Right lung (tissue), 10 donors: ENCODE measurements at places on chromosomes 5 and 9.

- no peak for DNase-seq
These were observed 49.4 kb upstream of the SLC25A51 start for GRCh38 chr9:37953206-37953774.

GRCh38 chr5:90168399-90168798, 241.2 kb downstream of the CETN3 start:
- no peak for DNase-seq

GRCh38 chr9:133356391-133357091, at the start of the genes SURF1 and SURF2:
Gene SURF1, minus strand, starts transcription at chr9:133356487. Its CDS starts 34 bp downstream, at chr9:133356453.
Gene SURF2, plus strand, starts transcription at chr9:133356550. Its CDS starts 43 bp downstream, at chr9:133356593.
- DNase-seq = peak; percentile 79

DNA sequence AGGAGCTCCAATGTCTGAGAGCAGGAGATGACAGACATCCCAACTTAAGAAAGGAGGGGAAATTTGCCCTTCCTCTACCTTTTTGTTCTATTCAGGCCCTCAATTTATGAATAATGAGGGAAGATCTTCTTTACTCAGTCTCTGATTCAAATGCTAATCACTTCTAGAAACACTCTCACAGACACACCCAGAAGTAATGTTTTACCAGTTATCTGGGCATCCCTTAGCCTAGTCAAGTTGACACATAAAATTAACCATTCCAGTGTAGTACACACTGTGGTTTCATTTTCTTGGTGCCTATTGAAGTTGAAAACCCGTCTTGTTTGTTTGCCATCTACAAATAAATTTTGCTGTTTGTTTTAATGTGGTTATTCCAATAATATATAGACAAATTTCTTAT, 167.6 kb downstream of the PCSK1 start:
- DNase-seq = no peak

DNA sequence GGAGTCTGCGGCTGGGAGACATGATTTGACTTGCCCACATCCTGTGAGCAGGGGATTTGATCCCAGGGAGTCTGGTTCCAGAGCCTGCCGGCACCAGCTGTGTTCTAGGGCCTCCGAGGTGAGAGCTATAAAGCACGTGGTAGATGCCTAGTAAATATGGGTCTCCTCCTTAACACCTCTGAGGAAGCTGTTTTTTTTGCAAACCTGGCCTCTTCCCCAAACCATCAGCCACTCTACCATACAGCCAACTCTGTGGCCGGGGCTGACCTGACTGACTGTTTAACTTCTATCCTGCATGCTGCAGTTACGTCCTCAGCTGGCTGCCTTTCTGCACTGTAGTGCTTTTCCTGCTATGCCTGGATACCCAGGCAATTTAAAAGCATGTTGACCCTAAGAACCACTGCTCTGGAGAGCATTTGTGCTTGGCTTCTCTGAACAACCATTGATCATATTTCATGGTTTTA, 220.5 kb downstream of the SLIT3 start:
- no peak for DNase-seq

DNA sequence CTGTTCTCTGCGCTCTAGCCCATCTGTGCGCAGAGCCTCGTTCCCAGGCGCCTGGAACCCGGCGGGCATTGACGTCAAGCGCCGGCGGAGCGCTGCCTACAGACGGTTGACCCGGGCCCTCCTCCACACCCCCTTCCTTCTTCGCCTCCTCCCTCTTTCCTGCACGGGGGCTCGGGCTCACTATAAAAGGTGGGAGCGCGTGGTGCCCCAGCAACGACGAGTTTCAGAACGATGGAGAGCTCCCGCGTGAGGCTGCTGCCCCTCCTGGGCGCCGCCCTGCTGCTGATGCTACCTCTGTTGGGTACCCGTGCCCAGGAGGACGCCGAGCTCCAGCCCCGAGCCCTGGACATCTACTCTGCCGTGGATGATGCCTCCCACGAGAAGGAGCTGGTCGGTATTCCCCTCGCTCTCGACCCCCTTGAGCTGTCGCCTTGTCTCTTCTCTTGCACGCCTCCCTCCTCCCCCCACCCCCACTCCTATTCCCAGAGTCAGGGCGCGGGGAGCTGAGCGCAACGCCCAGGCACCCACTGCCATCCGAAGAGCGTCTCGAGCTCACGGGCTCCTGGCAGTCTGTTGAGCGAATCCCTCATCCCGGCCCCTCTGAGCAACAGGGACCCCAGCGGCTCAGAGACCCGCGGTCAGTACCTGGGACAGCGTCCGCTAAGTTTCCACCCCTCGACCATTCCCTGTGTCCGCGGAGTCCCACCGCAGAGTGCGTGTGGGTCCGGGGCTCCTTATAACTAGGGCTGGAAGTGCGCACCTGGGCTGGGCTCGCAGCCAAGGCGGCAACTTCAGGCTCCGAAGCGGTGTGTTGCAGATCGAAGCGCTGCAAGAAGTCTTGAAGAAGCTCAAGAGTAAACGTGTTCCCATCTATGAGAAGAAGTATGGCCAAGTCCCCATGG, at the start of gene CARTPT:
Gene CARTPT (plus strand): TSS at position 213 of the 902 bp plus-strand sequence. CDS start 19 bp downstream, at position 232.
- no peak for DNase-seq

GRCh38 chr5:93724791-93725190, 16.6 kb downstream of the POU5F2 start:
- no peak for DNase-seq

DNA sequence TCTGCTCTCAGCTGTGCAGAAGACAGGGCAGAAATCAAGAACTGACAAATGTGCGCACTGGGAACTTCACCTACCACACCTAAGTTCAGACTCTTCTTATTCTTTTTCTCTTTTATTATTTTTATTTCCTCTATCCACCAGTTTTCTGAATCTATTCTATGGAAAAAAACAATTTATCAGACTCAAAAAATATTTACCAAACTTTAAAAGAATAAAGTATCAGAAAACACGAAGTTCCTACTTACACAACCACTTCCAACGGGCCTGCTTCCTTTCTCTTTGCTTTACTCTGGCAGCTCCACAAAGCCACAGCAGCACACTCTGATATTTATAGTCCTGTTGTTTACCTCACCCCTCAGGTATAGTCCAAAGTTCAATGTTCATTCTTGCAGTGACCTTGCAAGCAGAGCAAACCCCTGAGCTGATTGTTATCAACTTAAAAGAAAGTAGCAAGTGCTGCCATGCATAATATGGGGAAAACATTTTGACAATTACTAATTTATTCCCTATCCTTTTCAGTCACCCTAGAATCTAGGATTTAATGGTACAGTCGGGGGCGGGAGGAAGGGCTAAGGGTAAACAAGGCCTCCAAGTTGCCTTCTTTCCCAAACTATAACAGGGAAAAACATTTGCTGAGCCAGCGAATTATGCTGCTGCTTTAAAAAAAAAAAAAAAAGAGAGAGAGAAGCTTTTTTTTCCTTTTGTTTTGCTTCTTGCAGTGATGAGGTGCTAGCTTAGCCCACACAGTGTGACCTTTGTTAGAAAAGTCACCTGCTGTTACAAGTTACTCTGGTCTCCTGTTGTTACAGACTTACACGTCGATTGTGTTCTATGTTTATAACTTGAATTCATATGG, at the start of gene SELENOP:
Gene SELENOP (minus strand): TSS at position 302 of the 856 bp plus-strand sequence. CDS start 3,539 bp downstream, outside the sequence.
- peak; percentile 92 for DNase-seq

GRCh38 chr9:19728101-19728500, 60.7 kb downstream of the SLC24A2 start:
- DNase-seq = no peak

- DNase-seq = no peak
These were observed 5.2 kb downstream of the OLFML2A start for GRCh38 chr9:124781967-124782660.

DNA sequence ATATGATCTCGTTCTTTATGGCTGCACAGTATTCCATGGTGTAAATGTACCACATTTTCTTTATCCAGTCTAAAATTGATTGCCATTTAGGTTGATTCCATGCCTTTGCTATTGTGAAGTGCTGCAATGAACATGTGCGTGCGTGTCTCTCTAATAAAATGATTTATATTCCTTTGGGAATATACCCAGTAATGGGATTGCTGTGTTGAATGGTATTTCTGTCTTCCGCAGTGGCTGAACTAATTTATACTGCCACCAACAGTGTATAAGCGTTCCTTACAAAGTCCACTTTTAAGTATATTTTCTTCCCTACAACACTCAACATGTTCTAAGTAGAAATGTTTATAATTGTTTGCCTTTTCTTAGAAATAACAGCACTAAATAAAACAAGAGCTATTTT, 521.9 kb downstream of the DTWD2 start:
- no peak for DNase-seq

DNA sequence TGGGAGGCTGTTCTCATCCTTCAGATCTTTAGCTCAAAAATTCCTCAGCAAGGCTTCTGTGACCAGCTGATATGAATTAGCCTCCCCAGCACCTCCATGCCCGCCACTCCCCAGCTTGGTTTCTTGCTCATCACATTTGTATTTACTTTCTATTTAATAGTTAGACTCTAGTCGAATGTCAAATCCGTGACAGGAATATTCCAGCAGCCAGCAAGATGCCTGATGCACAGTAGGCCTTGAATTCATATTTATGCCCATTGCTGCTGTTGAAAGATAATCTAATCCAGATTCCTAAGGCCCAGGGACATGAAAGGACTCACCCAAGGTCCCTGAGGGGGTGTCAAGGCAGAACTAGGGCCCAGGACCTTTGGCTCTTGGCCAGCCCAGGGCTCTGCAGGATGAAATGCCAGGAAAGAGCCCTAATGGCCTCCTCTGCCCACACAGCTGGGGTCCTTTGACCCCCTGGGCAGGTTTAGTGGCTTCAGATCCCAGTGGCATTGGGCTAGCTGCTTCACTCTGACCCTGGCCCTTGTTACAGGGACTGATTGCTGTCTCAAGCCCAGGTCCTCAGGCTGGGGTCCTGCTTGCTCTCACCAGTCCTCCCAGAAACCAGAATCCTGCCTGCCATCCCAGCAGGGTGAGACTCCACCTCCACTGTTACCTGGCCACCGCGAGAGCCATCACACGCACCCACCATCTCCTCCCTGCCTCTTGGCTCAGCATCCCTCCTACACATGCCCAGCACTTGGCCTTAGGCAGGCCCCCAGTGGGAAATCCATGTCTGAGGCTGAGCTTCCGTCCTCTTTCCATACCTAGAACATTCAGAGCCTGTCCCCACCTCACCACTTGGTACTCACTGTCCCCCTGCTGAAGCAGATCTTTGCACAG, 7.3 kb downstream of the CSF1R start:
- DNase-seq = no peak

DNA sequence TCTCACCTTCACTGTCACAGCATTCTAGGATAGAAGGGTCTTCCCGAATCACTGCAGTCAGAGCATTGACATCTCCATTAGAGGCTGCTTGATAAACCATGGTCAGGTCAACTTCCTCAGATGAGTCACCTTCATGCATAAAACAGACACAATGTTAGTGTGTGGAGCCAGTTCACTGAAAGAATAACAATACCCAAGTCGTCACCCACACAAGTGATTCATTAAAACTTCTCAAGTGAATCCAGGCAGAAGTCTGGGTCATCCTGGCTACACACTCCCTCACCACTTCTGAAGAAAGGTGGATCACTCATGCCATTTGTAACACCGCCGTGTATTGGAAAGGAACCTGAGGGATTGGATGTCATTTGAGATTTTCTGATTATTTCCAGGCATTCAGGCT, 49.6 kb downstream of the ANKRD55 start:
- no peak for DNase-seq

- no peak for DNase-seq
These were observed 7.2 kb upstream of the TMEFF1 start for GRCh38 chr9:100465761-100466160.

GRCh38 chr9:81224166-81225081, 464.9 kb downstream of the TLE1 start:
- DNase-seq = peak; percentile 36

GRCh38 chr5:67027171-67027570, 169.4 kb downstream of the CD180 start:
- DNase-seq = no peak

- peak; percentile 70 for DNase-seq
These were observed 122.9 kb upstream of the DAB2 start for GRCh38 chr5:39547553-39548154.

DNA sequence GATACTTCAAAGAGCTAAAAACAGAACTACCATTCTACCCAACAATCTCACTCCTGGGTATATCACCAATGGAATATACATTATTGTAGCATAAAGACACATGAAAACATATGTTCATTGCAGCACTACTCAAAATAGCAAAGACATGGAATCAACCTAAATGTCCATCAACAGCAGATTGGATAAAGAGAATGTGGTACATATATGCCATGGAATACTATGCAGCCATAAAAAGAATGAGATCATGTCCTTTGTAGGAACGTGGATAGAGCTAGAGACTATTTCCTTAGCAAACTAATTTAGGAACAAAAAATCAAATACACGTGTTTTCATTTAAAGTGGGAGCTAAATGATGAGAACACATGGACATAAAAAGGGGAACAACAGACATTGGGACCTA, 247.9 kb upstream of the VLDLR start:
- DNase-seq = no peak

DNA sequence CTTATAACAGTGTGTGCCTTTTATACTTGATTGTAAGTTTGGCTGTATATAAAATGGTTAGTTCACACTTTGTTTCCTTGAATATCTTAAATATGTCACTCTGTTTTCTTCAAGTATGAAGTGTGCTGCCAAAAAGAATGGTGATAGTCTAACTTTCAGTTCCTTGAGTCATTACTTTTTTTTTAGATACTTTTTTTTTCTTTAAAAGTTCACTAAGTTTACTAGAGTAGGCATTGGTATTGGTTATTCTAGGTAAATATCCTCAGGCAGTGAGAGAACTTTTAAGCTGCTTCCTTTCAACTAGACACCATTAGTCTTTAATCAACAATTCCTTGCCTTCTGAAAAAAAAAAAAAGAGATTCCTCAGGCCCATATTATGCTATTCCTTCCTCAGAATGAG, 41.9 kb downstream of the SPEF2 start:
- no peak for DNase-seq

- DNase-seq = no peak
These were observed 19.1 kb downstream of the TNFSF8 start for GRCh38 chr9:114911167-114911821.

- DNase-seq = peak; percentile 59
These were observed 220.0 kb downstream of the PDE4D start for GRCh38 chr5:59673438-59674058.

GRCh38 chr9:136020671-136021070, 59.5 kb upstream of the UBAC1 start:
- DNase-seq = no peak

DNA sequence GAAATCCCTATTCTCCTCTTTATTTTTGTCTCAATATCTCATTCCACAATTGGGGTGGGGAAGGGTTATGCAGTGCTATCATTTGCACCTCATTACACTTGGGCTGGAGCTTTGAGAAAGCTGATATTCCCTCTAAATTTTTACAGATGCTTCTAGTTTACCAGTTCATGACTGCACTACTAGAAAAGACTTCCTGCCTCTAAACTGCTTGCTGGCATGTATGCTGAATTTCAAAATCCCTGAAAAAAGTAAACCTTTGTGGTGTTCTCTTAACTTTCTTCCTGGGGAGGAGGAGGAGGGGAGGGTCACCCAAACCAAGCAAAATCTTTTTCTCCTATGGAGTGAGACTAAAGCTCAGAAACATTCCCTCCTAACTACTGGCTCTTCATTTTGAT, 45.1 kb downstream of the BNC2 start:
- DNase-seq = peak; percentile 48
